ENCODE measurements at places on chromosomes 12 and 14.
A peak's percentile ranks its signal among the peaks of the same experiment; 100 is the strongest.

DNA sequence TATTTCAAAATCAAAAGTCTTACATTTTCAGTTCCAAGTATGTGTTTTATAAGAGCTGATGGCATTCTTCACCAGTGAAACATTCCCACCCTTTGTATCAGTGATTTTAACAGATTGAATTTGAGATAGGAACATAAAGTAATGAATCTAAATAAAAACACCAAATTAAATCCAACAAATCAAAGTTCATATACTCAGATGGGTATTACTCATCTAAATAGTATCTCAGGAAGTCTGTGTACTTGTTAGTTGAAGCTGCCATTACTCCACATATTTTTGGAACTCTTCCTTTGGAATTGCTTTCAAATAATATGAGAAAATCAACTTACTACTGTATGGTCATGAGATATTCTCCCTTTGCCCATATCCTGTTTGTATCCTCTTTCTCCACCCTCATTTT is 89.1 kb downstream of the MIA2 start:
- no peak for DNase-seq

GRCh38 chr12:105616971-105617540 is 286.6 kb downstream of the C12orf75 start:
- no peak for DNase-seq

DNA sequence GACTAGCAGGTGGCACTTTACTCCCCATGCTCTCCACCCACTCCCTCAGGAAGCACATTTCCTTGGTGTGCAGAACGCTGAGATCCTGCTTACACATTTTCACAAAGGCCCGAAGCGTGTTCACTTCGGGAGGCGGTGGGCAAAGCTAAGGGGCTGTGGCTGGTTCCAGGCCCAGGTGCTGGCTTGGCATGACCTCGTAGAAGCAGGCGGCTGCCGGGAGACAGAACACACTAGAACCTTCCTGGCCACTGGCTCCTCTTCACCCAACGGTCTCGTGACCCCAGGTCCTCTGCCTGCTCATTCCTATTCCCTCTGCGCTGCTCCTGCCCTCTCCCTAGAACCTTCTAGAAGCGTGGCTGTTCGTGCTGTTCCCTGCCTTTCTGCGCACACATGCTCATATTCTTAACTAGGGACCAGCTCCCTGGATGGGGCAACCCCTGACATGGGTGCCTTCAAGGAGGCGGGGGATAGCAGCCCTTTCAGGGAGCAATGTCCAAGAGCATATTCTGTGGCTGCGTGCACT is 43.3 kb downstream of the ATP23 start:
- no peak for DNase-seq

DNA sequence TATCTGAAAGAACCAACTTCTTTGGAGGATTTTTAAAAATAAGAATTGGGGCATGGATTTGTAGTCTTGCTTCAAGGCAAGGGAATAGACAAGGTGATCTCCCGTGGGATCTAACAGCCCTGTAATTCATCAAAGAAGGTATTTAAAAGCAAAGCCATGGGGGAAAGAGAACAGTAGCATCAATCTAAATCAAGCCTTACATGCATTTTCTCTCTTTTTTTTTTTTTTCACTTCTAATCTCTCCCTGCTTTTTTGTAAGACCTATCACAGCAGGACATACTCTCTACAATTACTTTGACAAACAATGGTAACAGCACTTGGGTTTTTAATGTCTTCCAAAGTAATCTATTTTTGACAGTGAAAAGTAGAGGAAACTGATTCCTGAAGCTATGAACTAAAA is 367.9 kb downstream of the PAWR start:
- DNase-seq: no peak

- DNase-seq: no peak
Measured at GRCh38 chr14:103030741-103031565, 26.4 kb downstream of the CDC42BPB start.

DNA sequence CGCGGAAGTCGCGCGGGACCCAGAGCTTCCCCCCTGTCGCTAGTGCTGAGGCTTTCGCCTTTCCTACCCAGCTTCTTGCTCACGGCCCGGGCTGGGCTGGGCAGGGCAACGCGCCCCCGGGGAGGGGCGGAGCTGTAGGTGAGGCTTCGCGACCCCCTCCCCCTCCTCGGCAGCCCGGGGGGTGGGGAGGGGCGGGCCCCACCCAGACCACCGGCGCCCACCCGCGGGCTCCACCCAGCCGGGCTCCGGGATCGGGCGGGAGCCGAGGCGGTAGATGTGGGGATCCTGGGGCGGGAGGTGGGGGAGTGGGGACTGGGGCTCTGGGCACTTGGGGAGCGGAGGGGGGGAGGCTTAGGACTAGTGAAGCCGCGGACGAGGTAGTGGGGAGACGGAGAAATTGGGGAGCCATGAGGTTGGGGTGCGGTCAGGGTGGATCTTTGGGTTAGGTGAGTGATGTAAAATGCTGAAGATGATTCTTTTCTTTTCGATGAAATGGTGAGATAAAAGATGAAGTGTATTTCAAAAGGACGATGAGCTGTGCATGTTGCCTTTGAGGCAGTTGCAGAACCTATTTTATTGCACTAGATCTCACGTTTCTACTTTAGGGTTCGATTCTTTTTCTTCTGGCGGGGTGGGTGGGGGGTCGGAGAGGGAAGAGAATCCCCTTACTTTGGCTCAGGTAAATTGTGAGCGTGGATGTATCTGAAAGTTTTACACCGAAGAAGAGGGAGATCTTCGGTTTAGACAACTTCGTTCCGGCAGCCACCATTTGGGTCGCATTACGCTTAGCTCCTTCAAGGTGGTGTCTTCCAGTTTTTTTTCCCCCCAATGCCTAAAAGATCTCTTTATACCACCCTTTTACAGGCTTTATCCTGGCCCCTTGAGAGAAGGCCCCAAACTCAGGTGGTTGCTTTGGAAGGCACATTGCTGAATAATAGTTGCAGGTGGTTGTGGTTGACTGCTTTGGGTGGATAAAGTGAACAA is 619 bp downstream of the ERC1 start:
- peak; percentile 1 for DNase-seq

- no peak for DNase-seq
Measured at GRCh38 chr14:74868739-74869138, 7.2 kb downstream of the PROX2 start.

- no peak for DNase-seq
Measured at GRCh38 chr14:83309211-83309610, 1775.6 kb upstream of the SEL1L start.

DNA sequence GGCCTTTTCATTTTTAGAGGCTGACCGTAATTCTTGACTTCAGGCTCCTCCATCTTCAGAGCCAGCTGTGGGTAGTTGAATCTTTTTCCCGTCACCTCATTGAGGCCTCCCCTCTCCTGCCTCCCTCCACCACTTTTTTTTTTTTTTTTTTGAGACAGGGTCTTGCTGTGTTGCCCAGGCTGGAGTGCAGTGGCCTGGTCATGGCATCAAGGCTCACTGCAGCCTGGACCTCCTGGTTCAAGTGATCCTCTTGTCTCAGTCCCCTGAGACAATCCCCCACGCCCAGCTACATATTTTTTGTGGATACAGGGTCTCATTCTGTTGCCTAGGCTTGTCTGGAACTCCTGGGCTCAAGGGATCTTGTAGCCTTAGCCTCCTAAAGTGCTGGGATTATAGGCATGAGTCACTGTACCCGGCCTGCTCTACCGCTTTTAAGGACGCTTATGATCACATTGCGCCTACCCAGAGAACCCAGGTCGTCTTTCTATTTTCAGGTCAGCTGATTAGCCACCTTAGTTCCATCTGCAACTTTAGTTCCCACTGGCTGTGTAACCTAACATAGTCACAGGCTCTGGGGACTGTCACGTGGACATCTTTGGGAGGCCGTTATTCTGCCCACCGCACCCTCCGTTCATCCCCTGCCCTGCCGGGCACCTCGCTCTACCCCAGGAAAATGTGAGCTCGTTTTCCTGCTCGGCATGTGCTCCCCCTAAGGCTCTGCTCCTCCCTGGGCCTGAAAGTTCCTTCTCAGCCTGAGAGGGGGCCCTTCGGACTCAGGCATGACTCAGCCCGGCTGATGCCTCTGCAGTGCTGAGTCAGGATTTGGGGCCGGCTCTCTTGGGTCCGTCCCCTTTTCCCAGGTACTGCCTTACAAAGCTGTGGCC is 13.4 kb downstream of the TNFAIP2 start:
- DNase-seq: no peak
